ENCODE measurements at places on chromosomes 16 and 17. TPM values are rescaled to one million over a fixed set of nuclear protein-coding genes. Genes with fewer than 3 reads are reported as not detected.

Gene NXPH3
- total RNA-seq = not detected

- ATAC-seq = no peak
These were observed 5.4 kb downstream of the ABCC1 start for GRCh38 chr16:15954814-15955151.

GRCh38 chr17:8490256-8491023, 54.8 kb downstream of the NDEL1 start:
- no peak for ATAC-seq

DNA sequence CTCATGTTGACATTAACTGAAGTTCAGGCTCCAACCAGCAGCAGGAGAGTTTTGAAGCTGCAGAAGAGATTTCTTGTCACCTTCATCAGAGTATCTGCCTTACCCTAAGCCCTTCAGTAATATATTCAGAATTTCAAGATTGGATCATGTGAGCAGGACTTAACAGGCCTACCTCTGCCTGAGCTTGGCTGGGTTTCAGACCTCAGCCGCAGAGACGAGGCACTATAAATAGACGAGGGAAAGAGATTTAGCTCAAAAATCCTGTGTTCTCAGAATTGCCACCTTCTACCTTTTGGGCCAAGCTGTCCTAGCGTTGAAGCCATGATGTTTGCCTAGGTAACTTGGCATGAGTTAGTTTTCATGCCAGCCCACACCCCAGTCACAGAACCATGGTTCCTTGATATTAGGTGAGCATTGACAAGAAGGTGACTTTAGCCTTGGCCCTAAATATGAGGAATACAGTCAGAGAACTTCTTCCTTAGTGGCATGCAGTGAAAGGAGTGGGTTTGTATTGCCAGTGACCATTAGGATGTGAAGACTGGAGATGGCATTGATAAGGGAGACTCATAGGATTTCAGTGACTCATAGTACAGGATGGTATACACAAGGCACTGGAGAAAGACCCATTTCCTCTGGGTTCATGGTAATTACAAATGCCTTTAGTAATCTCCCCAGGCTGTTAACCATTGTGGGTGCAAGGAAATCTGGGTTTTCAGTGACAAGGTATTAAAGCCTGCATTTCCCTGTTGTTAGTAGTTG, 224.3 kb downstream of the MSI2 start:
- ATAC-seq = peak; percentile 56

Gene RNFT1
- 40.1 TPM for total RNA-seq

GRCh38 chr16:74446866-74447265, 25.6 kb upstream of the CLEC18B start:
- no peak for ATAC-seq

Gene FOXL1
- total RNA-seq = not detected

GRCh38 chr16:88804552-88805339, 1.2 kb downstream of the CDT1 start:
- peak; percentile 24 for ATAC-seq

Gene LRRC37A
- 3.7 TPM for total RNA-seq

GRCh38 chr17:7710301-7710700, 5.3 kb downstream of the EFNB3 start:
- ATAC-seq = no peak

- no peak for ATAC-seq
These were observed 1.8 kb downstream of the ZACN start for GRCh38 chr17:76080768-76081287.

DNA sequence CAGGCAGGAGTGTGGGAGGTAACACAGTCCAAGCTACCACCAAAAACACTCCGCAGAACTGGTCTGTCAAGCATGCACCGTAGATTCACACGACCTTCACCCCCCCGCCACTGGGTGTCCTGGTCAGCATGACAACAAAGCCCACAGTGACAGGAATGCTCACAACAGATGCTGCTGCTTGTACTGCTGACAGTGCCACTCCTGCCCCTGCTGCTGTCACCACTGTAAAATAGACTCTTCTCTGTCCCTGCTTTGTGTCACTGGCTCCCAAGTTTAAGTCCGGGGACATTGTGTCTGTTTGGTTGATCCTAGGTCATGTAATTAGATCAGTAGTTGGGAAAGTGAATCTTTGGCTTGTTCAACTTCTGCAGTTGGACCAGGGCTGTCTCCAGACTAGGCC, 7.0 kb upstream of the ODF4 start:
- ATAC-seq = no peak

Gene CDT1
- 141 TPM for total RNA-seq

GRCh38 chr17:60039114-60039846, 39.4 kb downstream of the HEATR6 start:
- no peak for ATAC-seq

- no peak for ATAC-seq
These were observed 92.2 kb upstream of the CDH11 start for GRCh38 chr16:65213866-65214595.

- ATAC-seq = no peak
These were observed 36.1 kb downstream of the KCNJ2 start for GRCh38 chr17:70205401-70205800.

GRCh38 chr16:68779891-68780290, 42.8 kb downstream of the CDH1 start:
- no peak for ATAC-seq

GRCh38 chr17:1989135-1989534, 36.0 kb downstream of the RTN4RL1 start:
- ATAC-seq = no peak

DNA sequence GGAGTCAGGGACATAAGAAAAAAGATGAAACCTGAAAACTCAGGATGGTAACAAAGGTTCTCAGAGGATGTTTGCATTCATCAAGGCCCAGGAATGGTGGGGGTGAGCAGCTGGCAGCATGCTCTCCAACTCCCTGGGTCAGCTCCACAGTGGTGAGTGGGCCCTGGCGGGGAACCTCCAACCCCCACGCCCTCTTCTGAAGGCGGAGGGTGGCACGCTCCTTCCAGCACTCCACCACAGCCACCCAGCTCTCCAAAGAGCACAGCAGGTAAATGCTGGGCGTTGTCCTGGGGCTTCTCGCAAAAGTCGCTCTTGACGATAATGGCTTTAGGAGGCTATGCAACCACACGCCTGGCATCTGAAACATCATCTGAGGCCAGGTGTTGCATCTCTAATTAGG, 173.8 kb downstream of the C16orf78 start:
- no peak for ATAC-seq

Gene FOXF1
- total RNA-seq = not detected

- ATAC-seq = peak; percentile 19
These were observed 10.9 kb downstream of the MAF start for GRCh38 chr16:79589601-79590102.

Gene CTRB1
- not detected for total RNA-seq

Gene CCL4
- 26.1 TPM for total RNA-seq

Data from activated T-helper 17 cell treated with anti-CD3 and anti-CD28 coated beads, Interleukin-2, amount 50 U/mL, for 72 hours (primary cell).